ENCODE measurements at places on chromosomes 1 and 21. TPM values are rescaled to one million over a fixed set of nuclear protein-coding genes. Genes with fewer than 3 reads are reported as not detected.

The POU3F1 gene
- total RNA-seq = not detected

The FAM72C gene
- total RNA-seq = 0.47 TPM

The IVNS1ABP gene
- 84.8 TPM for total RNA-seq

The MARK1 gene
- total RNA-seq = 2.5 TPM

The GOLT1A gene
- 53.3 TPM for total RNA-seq

The TTC39A gene
- total RNA-seq = 39.8 TPM

The SPATA1 gene
- total RNA-seq = not detected

The LENEP gene
- not detected for total RNA-seq

DNA sequence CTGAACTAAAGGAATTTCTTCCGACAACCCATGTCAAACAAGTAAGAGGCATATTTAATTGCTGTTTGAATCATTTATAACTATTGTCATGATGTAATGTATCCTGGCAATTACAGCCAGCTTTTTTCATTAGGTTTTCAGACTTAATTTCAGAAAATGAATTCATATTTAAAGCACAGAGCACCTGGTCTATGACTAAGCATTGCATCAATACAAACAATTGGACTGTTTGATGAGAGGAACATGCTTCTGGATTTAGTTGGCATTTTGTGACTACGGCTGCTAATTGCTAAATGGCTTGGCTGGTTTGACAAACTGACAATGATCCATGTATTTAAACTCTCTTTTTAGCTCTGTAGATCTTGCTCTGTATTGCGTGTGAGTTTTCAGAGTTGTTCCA lies 853.4 kb downstream of the NCAM2 start:
- no peak overlapping the region for H3K4me3 ChIP-seq
- H3K27ac ChIP-seq = no peak overlapping the region
- no peak for DNase-seq
- no peaks in the 10 kb centered on the region for H3K36me3 ChIP-seq
- H3K4me1 ChIP-seq = no peaks in the 10 kb centered on the region

- H3K36me3 ChIP-seq = no peaks in the 10 kb centered on the region
- no peaks in the 10 kb centered on the region for H3K4me1 ChIP-seq
- H3K4me3 ChIP-seq = no peak overlapping the region
These were observed 31.6 kb downstream of the AGT start for GRCh38 chr1:230682274-230682673.

GRCh38 chr21:18384771-18385170 lies 18.8 kb downstream of the TMPRSS15 start:
- no peak overlapping the region for H3K27ac ChIP-seq
- H3K4me3 ChIP-seq = no peak overlapping the region
- no peak for DNase-seq

- no peaks in the 10 kb centered on the region for H3K36me3 ChIP-seq
- H3K27ac ChIP-seq = no peak overlapping the region
- no peaks in the 10 kb centered on the region for H3K4me1 ChIP-seq
- DNase-seq = no peak
- H3K27me3 ChIP-seq = no peaks in the 10 kb centered on the region
- H3K4me3 ChIP-seq = no peak overlapping the region
These were observed 87.6 kb upstream of the DISP3 start for GRCh38 chr1:11391327-11391726.

DNA sequence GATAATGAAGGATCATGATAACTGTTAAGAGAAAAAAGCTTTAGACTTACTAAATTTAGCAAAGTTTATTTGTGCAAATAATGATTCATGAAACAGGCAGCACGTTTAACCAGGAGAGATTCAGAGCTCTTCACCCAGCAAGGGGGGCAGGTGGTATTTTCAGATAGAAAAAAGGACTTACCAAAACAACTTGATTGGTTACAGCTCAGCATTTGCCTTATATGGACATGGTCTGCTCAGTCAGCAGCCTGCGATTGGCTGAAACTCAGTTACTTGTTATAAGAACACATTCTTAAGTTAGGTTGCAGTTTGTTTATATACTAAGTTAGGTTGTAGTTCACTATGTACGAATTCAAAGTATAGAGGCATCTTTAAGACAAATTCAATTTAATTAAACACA lies 165.6 kb downstream of the DUSP10 start:
- H3K36me3 ChIP-seq = no peaks in the 10 kb centered on the region
- H3K4me3 ChIP-seq = no peak overlapping the region
- no peak for DNase-seq
- no peaks in the 10 kb centered on the region for H3K27me3 ChIP-seq

- H3K4me1 ChIP-seq = no peaks in the 10 kb centered on the region
- H3K4me3 ChIP-seq = no peak overlapping the region
- no peaks in the 10 kb centered on the region for H3K27me3 ChIP-seq
- no peaks in the 10 kb centered on the region for H3K36me3 ChIP-seq
- no peak for DNase-seq
These were observed 127.8 kb downstream of the RERE start for GRCh38 chr1:8689431-8690252.

GRCh38 chr1:51518033-51518585 lies 957 bp downstream of the EPS15 start:
- DNase-seq = peak; percentile 66
- H3K27me3 ChIP-seq = no peaks in the 10 kb centered on the region
- no peaks in the 10 kb centered on the region for H3K36me3 ChIP-seq
- peak overlapping the region; percentile 98 for H3K4me3 ChIP-seq
- peaks cover 44% of the 10 kb centered on the region for H3K4me1 ChIP-seq
- peak overlapping the region; percentile 95 for H3K27ac ChIP-seq

GRCh38 chr1:51238034-51238403 lies 1.9 kb downstream of the RNF11 start:
- DNase-seq = no peak
- H3K27ac ChIP-seq = peak overlapping the region; percentile 97
- H3K27me3 ChIP-seq = no peaks in the 10 kb centered on the region
- H3K4me1 ChIP-seq = peaks cover 52% of the 10 kb centered on the region

GRCh38 chr1:38243106-38243505 lies 196.5 kb upstream of the POU3F1 start:
- no peak overlapping the region for H3K27ac ChIP-seq
- no peak overlapping the region for H3K4me3 ChIP-seq
- no peaks in the 10 kb centered on the region for H3K36me3 ChIP-seq
- no peaks in the 10 kb centered on the region for H3K4me1 ChIP-seq

DNA sequence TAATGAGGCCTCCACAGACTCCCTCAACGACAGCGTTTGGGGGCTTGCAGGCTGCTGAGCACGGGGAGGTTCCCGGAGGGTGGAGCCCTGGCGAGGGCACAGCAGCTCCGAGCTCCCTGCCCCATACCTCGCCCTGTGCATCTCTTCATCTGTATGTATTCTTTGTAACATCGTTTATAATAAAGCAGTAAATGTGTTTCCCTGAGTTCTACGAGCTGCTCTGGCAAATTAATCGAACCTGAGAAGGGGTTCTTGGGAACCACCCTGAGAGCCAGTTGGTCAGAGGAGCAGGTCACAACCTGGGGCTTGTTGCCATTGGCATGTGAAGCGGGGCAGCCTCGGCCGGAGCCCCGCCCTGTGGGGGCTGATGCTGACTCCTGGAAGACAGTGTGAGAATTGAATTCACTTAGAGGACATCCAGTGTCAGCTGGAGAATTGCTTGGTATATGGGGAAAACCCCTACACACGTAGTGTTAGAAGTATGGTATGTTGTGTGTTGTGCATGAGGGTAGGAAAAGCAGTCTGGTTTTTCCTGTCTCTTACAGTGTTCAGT lies 11.5 kb downstream of the SLC37A1 start:
- no peaks in the 10 kb centered on the region for H3K27me3 ChIP-seq
- H3K36me3 ChIP-seq = no peaks in the 10 kb centered on the region
- H3K27ac ChIP-seq = peak overlapping the region; percentile 71
- H3K4me3 ChIP-seq = peak overlapping the region; percentile 17
- H3K4me1 ChIP-seq = peaks cover 70% of the 10 kb centered on the region

DNA sequence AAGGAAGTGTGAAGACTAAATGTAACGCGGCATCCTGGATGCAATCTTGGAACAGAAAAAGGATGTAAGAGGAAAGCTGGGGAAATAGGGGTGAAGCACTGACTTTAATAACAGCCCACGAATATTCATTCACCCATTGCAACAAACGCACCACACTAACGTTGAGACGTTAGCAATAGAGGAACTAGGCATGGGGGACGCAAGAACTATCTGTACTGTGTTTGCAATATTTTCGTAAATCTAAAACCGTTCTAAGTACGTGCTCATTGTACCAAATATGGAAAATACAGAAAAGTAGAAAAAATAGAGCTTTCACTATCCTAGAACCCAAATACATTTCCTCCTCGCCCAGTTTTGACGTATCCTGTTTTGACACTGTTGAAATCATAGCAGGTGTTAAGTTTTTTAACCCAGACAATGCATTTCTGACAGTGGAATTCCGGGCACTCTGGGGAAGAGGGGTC lies 3.9 kb downstream of the LAPTM5 start:
- H3K4me3 ChIP-seq = peak overlapping the region; percentile 64
- no peak for DNase-seq
- no peaks in the 10 kb centered on the region for H3K4me1 ChIP-seq
- peak overlapping the region; percentile 95 for H3K27ac ChIP-seq
- no peaks in the 10 kb centered on the region for H3K27me3 ChIP-seq

DNA sequence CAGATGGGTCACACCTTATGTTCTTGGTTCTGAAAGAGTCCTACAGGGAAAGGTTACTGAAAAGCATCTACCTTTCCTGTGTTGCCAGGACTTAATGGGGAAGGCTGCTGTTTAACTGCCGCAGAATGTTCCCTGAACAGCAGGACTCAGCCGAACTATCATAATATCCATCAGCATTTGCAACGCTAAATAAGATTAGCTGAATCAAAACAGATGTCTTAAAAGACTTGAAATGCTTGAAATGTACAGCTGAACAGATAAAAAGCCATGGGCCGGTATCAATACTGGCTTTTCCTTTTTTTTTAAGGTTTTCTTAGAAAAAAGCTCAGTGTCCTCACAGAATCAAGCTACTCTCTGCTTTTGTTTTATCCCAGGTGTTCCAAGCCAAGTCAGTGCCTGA lies 19.7 kb upstream of the ATP13A2 start:
- H3K4me1 ChIP-seq = no peaks in the 10 kb centered on the region
- H3K27me3 ChIP-seq = no peaks in the 10 kb centered on the region
- no peak for DNase-seq
- H3K4me3 ChIP-seq = no peak overlapping the region
- H3K36me3 ChIP-seq = peaks cover 77% of the 10 kb centered on the region

DNA sequence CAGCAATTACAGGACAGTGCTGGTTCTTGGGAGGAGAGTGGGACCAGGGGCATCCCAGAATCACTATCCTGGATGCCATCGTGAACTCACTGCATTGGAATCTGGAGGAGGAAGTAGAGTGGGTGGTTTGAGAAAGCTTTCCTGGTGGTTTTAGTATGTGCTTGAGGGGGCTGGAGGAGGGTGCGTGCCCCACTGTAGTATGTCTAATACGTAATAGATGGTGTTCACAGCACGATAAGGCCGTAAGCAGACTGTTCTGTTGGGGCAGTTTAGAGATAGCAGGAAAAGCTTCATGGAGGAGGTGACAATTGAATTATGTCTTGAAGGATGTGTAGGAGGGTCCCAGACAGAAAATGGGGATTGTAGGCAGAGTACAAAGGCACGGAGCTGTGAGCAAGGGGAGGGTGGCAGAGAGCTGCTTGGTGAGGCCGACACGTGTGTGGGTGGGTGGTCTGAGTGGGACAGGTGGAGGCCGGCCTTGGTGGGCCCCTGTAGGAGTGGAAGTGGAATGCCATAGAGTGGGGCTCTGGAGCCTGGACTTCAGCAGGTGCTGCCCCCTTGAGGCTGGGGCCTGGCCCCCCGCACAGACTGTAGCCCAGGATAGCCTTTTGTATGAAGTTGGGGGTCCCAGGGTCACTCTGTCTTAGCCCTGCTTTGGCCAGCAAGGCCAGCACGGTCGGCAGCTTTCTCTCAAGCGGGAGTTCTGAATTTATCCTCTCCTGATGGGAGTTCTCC lies 37.0 kb downstream of the IL6R start:
- no peak for DNase-seq
- no peak overlapping the region for H3K27ac ChIP-seq
- no peak overlapping the region for H3K4me3 ChIP-seq
- H3K36me3 ChIP-seq = peaks cover 49% of the 10 kb centered on the region
- no peaks in the 10 kb centered on the region for H3K27me3 ChIP-seq
- H3K4me1 ChIP-seq = peaks cover 4% of the 10 kb centered on the region

DNA sequence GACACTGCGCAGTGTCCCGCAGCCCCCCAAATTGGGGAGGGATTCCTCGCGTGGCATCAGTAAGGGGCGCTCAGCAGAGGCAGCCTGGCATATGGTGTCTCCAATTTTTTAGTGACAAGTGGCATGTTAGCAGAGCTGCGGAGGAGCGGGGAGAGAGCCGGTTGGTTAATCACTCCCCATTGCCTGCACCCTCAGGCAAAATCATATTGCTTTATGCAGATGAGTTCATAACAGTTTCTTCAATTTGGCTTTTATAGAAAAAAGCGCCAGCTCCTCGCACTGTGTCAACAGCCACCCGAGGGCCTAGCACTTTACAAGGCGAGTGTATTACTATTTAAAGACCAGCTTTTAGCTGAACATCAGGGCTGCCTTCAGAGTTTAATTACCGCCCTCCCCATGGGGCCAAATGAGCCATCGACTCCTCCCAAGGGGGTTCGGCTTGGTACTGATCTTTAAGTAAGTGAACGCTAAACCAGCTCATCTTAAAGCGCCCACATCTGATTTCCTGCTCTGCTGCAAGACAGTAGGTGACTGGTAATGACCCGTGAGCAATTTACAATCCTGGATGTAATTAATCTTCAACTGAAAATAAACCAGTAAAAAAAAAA lies 298.9 kb downstream of the DSCAM start:
- H3K4me1 ChIP-seq = no peaks in the 10 kb centered on the region
- no peaks in the 10 kb centered on the region for H3K27me3 ChIP-seq
- no peak for DNase-seq
- no peaks in the 10 kb centered on the region for H3K36me3 ChIP-seq
- no peak overlapping the region for H3K27ac ChIP-seq
- no peak overlapping the region for H3K4me3 ChIP-seq

DNA sequence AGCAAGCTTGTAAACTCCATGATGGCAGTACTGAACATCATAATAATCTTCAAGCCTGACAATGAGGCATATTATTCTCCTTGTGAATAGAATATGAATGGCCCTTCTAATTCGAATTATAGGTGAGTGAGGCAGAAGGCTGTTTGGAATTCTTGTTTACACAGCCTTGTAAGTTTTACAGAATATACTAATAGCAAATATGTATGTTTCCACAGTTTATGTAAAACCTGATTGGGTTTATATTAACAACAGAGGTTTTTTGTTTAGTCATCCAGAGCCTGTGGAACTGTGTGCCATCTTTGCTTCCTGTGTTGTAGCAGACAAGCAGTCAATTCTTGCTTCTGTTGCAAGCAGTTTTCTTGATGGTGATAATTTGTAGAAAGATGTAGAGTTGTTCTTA lies 8.0 kb downstream of the OSBPL9 start:
- no peaks in the 10 kb centered on the region for H3K36me3 ChIP-seq
- H3K4me3 ChIP-seq = no peak overlapping the region
- no peaks in the 10 kb centered on the region for H3K4me1 ChIP-seq
- no peak for DNase-seq

- H3K36me3 ChIP-seq = no peaks in the 10 kb centered on the region
- no peak overlapping the region for H3K27ac ChIP-seq
- H3K27me3 ChIP-seq = no peaks in the 10 kb centered on the region
- H3K4me3 ChIP-seq = no peak overlapping the region
- no peaks in the 10 kb centered on the region for H3K4me1 ChIP-seq
- DNase-seq = no peak
These were observed 862.8 kb downstream of the KCNT2 start for GRCh38 chr1:195745189-195746010.

Data from Peyer's patch (tissue), 4 donors.